Mammary epithelial cell (primary cell): ENCODE measurements at places on chromosomes 13 and 19. TPM values are rescaled to one million over a fixed set of nuclear protein-coding genes. Genes with fewer than 3 reads are reported as not detected.

CCDC70 gene
- not detected in 2 replicates for total RNA-seq

PCDH8 gene
- not detected in 2 replicates for total RNA-seq

CGB5 gene
- not detected for total RNA-seq

CRTC1 gene
- 8.2 and 9.0 TPM in 2 replicates for total RNA-seq

PSG7 gene
- not detected for total RNA-seq

SELENOV gene
- not detected in 2 replicates for total RNA-seq

MYH14 gene
- total RNA-seq, result 0.05 and 0.24 TPM in 2 replicates

APOC4 gene
- not detected in 2 replicates for total RNA-seq

ATXN8OS gene
- not detected for total RNA-seq

SPACA4 gene
- total RNA-seq, result not detected

ZNF726 gene
- 2.4 and 4.1 TPM in 2 replicates for total RNA-seq

TINCR gene
- 4.5 TPM for total RNA-seq

TUBA3C gene
- not detected in 2 replicates for total RNA-seq

ZNF560 gene
- 0.11 and 0.19 TPM in 2 replicates for total RNA-seq

CFAP97D2 gene
- total RNA-seq, result not detected in 2 replicates

TYROBP gene
- total RNA-seq, result not detected in 2 replicates

CATSPERD gene
- total RNA-seq, result not detected in 2 replicates

PKN1 gene
- total RNA-seq, result 43.3 TPM

STAP2 gene
- 42.4 and 52.8 TPM in 2 replicates for total RNA-seq

TMEM145 gene
- total RNA-seq, result 0.21 TPM in 1 of 2 replicates, not detected in the other

B3GLCT gene
- total RNA-seq, result 9.3 TPM

SSBP4 gene
- 41.0 TPM for total RNA-seq

SLAIN1 gene
- not detected in 2 replicates for total RNA-seq

PLK5 gene
- total RNA-seq, result not detected in 2 replicates

SNRNP70 gene
- total RNA-seq, result 98.5 TPM

PABPC3 gene
- total RNA-seq, result 0.19 and 0.48 TPM in 2 replicates

BST2 gene
- 0.61 TPM in 1 of 2 replicates, not detected in the other for total RNA-seq

NXNL1 gene
- not detected in 2 replicates for total RNA-seq

ZSCAN4 gene
- not detected for total RNA-seq

LILRB2 gene
- not detected in 2 replicates for total RNA-seq

PLIN3 gene
- total RNA-seq, result 32.4 and 89.4 TPM in 2 replicates

ZNF135 gene
- 4.0 TPM for total RNA-seq

IFNL1 gene
- not detected for total RNA-seq

ZNF470 gene
- 4.3 TPM for total RNA-seq

KIR2DL1 gene
- not detected for total RNA-seq

ELAVL3 gene
- not detected in 2 replicates for total RNA-seq

CEACAM18 gene
- not detected for total RNA-seq

SLC17A7 gene
- total RNA-seq, result 0.16 TPM in 1 of 2 replicates, not detected in the other

SLC25A41 gene
- not detected for total RNA-seq

SPTBN4 gene
- 0.16 and 0.72 TPM in 2 replicates for total RNA-seq

RNF113B gene
- not detected for total RNA-seq

SIGLEC9 gene
- total RNA-seq, result not detected

NLRP13 gene
- not detected in 2 replicates for total RNA-seq

SYCN gene
- not detected in 2 replicates for total RNA-seq

TEAD2 gene
- total RNA-seq, result 40.3 TPM

ZNF260 gene
- total RNA-seq, result 11.8 and 12.5 TPM in 2 replicates

ASF1B gene
- total RNA-seq, result 2.5 TPM

CBY2 gene
- not detected in 2 replicates for total RNA-seq
